Activated naive CD8-positive, alpha-beta T cell treated with anti-CD3 and anti-CD28 coated beads, Interleukin-2, amount 50 U/mL, for 24 hours (primary cell): ENCODE measurements at places on chromosomes 1 and 21.

GRCh38 chr1:205447457-205448341 lies 8.1 kb downstream of the BLACAT1 start:
- no peak for DNase-seq

GRCh38 chr21:42414553-42414927 lies 10.8 kb downstream of the UBASH3A start:
- no peak for DNase-seq

GRCh38 chr1:31041529-31041928 lies 24.0 kb downstream of the PUM1 start:
- DNase-seq, result no peak

DNA sequence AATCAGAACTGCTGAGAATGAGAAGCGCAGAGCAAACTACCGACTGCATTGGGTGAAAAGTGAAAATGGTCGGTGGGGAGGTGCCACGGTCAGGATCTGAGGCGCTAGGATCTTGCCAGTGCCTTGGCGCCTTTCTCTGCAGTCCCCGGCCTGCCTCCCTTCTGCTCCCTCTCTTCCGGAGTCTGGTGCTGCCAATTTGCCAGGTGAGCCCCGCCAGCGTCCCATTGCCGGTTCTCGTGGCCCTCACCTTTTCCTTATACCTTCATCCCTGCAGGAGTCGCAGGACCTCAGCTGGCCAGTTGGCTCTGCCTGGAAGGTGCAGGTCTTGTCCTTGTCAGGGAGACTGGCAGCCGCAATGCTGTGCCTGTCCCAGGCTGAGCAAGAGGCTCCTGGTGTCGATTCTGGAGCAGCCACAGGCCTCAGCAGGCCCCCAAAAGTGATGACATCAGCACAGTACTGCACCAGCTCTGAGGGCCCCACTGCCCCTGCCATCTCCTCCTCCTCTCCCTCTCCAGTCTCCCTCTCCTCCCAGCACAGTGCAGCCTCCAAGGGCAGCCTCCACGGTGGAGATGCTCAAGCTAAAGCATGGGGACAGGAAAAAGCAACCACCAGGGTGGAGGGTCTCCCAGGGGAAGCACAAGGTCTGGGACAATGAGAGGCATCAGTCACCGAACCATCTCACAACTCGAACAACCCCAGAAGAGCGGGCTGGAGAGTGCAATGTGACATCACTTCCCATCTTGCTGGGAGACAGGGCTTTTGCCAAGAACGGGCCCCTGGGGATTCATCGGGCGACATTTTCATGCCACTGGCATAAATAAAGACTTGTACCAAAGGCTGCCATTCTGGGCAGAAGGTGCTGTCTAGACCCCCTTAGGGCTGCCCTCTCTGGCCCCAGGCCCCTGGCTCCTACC lies 37.1 kb upstream of the H6PD start:
- no peak for DNase-seq

DNA sequence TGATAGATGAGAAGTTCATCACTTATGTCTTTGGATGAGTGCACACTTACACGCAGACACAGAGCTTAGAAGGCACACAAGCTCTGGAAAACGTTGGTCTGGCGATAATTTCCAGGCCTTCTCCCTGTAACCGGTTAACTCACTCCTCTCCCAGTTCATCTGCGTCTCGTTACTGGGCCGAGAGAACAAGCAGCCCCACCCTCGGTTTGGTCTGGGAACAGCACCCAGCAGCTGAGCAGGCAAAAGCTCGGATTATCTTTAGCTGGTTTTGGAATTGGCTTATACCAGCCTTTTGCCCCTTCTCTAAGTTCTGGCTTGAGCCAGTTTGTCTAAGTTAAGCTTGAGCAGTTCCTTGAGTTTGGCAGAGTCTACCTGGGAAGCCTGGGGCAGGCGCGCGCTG lies 27.3 kb upstream of the COL6A1 start:
- DNase-seq, result no peak

DNA sequence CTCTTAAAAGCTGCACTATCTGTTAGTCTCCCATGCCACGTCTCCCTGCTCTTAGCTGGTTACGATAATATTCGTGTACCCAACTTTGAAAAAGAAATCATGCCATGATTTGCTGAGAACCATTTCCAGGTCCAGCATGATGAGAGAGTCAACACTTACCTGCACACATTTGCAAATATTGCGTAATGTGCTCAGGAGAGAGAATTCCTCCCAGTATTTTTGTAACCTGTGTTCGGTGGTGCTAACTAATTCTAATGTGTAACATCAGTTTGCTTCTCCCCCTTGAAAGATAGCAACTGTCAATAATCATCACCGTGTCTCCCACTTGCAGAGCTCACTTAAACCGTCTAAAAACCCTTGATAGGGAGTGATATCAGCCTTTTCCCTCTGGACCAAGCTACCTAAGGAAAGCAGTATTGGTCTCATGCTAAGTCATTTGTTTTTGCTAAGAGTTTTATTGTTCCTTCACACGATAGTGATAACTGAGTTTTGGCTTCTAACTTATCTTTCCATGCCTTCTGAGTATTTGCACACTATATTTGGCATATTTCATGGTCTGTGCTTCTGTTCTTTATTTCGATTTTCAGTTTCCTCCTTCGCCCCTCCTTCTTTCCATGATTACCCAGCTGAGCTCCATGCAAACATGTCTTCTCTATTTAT lies 61.1 kb upstream of the IRF2BP2 start:
- no peak for DNase-seq

DNA sequence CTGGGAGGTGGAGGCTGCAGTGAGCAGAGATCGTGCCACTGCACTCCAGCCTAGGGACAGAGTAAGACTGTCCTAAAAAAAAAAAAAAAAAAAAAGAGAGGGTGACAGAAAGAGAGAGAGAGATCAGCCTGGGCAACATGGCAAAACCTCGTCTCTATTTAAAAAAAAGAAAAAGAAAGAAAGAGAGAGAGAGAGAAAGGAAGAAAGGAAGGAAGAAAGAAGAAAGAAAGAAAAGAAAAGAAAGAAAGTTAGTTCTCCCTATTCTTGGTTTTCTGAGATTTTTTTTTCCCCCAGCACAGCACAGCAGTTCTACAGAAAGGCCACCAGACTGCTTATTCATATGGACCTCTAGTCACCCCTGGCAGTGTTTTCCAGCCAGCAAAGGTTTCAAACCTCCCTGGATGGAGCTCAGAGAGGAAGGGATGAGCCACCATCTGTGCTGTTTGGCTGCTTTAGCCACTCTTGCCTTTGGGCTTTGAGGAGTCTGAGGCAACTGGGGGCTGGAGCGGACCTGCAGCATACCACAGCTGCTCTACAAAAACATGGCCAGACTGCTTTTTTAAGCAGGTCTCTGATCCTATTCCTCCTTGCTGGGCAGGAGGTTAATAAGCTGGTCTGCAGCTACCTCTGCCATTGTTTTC lies 10.6 kb downstream of the S100A6 start:
- DNase-seq, result no peak
